ENCODE measurements at places on chromosomes 6 and 20.

- no peak for DNase-seq
Measured at GRCh38 chr6:144027932-144028587, 20.0 kb upstream of the PLAGL1 start.

DNA sequence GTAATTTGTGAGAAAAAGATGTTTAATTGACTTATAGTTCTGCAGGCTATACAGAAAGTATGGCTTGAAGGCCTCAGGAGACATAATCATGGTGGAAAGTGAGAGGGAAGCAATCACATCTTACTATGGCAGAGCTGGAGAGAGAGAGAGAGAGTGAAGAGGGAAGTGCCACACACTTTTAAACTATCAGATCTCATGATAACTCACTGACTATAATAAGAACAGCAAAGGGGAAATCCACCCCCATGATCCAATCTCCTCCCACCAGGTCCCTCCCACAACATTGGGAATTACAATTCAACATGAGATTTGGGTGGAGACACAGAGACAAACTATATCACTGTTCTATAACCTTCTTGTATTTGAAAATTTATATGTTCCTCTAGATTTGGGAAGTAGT, 117.2 kb upstream of the BMP5 start:
- DNase-seq, result no peak

GRCh38 chr20:50098259-50098658, 14.7 kb downstream of the UBE2V1 start:
- DNase-seq, result no peak

- no peak for DNase-seq
Measured at GRCh38 chr6:31814677-31815024, 432 bp downstream of the HSPA1L start.

DNA sequence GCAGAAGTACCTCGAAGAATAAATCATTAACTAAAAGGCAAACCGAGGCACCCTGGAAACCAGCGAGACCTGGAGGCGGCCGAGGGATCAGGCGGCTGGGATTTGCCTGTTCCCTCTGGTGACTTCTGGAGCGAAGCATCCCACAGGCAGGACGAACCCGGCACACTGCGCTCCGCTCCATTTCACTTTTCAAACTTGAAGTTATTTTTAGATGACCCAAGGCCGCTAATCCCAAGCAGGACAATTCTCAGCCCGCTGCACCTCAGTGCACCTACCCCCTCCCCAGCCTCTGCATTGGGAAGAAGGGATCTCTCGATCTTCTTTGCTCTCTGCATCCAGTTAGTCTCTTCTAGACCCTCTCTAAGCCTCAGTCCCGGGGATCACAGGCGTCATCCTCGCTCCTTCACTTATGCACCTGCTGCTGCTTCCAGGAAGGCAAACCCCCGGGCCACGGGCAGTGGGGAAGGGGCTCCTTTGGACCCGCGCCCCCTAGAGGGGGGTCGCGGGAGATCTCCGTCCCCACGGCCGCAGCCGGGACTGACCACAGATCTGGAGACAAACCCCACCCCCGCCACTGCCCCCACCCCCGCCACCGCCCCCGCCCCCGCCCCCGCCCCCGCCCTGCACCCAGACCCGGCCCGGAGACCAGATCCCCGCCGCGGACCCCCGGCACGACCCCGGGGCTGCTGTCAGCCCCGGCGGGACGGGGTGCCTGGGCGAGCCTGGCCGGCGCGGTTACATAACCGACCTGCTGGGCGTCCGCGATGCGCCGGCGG, 636 bp downstream of the RCAN2 start:
- DNase-seq, result no peak

DNA sequence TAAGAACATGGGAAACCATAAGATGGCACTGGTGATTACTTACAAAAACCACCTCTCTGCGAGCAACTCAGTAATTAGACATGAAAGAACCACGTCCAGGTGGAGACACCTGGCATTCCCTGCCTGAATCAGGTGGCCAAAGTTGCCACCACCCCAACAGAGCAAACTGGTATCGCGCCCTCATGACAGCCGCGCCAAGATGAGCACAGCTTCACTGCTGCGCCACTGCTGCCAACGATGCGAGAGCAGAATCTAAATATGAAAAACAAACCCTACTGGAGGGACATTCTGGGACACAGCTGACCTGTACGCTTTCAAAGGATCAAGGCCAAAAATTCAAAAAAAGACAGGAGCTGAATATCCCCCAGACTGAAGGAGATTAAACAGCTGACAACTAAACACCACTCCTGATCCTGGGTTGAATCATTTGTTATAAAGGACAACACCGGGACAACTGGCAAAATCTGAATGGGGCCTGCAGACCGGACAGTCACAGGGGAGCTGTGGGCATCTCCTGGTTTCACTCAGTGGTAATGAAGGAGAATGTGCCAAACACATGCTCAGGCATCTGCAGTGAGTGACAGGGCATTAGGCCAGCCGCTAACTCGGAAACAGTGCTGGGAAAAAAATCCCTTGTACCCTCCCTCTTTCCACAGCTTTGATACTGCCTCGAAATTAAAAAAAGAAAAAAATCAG, 17.4 kb downstream of the CST7 start:
- no peak for DNase-seq

DNA sequence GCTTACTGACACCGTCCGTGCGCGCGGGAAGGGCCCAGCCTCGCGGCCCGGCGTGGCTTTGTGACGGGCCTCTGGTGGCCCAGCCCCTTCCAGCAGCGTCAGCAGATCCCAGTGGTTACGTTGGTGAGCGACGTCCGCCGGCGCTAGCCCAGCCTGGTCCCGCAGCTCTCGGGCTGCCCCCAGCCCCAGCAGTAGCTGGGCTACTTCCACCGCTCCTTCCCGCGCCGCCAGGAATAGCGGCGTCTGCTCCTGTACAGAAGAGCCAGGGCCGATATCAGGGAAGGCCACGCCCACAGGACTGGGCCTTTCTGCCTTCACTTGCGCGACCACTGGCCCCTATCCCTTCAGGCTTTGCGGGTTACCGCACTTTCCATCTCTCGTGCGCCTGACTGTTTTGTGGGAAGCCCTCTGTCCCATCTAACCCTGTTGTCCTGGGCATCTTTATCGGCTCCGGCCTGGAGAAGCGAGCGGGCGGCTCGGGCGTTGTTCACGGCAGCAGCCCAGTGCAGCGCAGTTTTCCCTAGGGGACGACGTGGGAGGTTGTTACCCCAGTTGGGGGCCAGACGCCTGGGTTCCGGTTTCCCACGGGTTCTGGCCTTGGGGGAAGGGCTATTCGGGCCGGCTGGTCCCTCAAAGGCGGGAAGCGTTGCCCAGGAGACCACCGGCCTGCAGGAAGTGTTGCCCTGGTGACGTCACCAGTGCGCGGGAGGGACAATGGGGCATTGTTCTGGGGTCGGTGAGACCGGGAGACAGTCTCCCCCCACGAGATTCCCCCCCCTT, 3.6 kb upstream of the GPSM3 start:
- no peak for DNase-seq

DNA sequence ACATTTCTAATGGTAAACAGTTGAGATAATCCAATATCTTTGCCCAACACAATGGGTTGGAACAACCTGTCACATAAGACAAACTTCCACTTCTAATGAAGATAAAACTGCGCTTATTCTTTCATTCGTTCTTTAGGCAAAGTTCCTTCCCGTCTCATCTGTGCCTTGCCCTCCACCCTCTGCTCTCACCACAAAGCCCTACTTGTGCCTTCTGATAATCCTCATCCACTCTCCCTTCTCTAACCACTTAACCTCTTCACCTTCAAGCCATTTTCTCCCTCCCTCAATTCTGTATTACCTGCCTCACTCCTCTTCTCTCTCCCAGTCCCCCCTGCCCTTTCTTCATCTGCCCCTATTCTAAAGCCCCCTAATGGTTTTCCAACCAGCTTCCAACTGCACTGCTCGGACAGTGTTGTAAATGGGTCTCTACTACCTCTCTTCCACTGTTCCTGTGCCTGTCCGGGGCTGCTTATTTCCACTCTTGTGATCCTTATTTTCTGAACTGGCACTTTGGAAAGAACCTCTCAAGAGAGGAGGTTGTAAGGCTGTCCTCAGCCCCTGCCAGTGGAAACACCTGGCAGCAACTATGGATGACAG, 62.9 kb upstream of the MYB start:
- DNase-seq, result no peak

DNA sequence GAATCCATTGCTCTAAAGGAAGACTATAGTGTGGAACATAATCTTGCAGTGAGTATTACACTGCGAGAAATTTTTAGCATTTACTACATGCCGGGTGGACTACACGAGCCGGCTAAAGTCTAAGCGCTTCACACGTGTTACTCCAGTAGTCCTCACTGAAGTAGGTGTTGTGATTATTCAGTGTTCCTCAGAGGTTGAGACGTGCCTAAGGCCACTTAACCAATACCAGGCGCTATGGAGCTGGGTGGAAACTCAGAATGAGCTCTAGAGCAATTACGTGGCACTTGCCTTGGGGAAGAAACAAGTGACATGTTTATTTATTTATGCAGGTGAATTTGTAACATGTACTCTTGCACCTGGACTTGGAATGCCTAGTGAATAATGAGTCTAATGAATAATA, 46.4 kb downstream of the SASH1 start:
- DNase-seq, result no peak

- DNase-seq, result no peak
Measured at GRCh38 chr20:57326667-57327455, 2.7 kb upstream of the SPO11 start.

- DNase-seq, result no peak
Measured at GRCh38 chr6:31874084-31874670, 4.6 kb downstream of the SLC44A4 start.

DNA sequence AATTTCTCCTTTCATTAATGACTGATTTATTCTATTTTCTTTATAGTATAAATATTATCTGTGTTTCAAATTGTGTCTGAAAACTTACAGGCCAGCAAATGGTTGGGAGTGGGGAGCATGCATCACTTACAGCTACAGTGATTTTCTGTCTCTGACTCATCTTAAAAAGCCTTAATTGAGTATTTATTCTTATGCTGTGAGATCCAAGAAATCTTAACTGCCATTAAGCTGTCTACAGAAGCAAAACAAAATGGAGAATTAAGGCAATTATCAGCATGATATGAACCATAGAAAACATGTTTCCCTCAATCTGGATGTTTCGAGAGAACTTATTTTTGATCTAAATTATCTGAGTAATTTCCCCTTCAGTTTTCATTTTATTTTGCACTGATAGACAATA, 831.2 kb downstream of the KIF16B start:
- no peak for DNase-seq

DNA sequence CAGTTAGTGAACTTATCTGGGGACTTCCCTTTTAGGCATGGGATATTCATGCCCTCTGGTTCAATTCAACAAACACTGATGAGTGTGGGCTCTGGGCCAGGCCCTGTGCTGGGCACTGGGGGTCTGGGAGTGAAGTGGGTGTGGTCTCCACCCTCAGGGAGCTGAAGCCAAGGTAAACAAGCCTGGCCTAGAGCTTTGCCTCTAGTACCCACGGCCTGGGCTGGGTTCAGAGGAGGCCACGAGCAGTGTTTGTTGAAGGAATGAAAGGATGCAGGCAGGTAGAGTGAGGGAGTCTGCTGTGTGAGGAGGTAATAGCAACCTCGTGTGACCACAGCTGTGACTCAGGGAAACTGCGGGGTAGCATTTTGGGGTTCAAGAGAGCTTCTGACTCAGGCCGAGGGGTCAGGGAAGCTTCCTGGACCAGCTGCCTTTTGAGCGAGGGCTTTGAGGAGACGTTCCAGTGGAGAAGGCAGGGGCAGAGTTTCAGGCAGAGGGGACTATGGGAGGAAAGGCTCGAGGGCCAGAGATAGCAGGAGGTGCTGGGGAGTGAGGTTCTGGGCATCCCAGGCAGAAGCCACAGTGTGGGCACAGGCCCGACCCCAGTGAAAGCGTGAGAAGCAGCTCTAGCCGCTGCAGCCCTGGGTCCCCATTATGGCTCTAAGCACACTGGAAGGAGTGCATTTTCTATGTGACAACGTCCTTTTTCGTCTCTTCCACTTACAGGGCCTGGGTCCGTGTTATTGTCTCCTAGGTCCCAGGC, 5.6 kb downstream of the MYLK2 start:
- no peak for DNase-seq

GRCh38 chr6:11584244-11584643, 46.7 kb downstream of the TMEM170B start:
- DNase-seq, result no peak

DNA sequence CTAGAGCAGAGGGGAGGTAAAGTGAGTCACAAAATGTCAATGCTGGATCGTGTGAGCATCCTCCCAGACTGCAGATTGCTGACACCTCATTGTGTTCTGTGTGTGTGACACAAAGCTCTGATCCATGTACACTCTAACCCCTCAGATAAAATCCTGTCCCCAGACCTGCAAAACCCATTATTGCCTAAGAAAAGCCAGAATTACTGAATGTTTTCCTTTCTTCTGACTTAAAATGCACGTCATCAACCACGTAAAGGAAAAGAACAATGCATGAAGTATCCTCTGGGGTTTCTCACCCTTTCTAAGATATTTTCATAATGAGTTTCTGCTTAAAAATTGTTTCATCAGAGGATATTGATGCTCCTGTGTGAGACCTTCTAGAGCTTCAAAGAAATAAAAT, 218.0 kb upstream of the PREP start:
- DNase-seq, result no peak

DNA sequence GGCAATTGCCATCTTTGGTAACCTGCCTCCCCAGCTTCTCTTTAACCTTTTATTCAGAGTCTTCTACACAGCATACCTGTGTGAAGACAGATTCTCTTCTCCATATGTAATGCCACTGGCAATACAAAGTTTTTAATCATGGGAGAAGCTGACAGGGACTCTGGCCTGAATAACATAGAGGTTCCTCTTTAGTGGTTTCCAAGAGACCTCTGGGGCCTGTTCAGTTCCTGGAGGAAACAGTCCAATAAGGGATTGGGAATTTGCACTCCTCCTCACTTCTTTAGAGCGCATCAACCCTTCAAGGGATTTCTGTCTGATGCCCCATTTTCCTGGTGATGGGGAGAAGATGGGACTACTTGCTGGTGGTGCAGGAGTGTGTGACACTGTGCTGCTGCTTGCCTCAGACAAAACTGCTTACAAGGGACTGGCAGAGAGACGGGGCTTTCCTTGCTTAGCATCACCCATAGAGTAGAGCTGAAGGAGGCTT, 1.4 kb downstream of the RIMS1 start:
- no peak for DNase-seq

DNA sequence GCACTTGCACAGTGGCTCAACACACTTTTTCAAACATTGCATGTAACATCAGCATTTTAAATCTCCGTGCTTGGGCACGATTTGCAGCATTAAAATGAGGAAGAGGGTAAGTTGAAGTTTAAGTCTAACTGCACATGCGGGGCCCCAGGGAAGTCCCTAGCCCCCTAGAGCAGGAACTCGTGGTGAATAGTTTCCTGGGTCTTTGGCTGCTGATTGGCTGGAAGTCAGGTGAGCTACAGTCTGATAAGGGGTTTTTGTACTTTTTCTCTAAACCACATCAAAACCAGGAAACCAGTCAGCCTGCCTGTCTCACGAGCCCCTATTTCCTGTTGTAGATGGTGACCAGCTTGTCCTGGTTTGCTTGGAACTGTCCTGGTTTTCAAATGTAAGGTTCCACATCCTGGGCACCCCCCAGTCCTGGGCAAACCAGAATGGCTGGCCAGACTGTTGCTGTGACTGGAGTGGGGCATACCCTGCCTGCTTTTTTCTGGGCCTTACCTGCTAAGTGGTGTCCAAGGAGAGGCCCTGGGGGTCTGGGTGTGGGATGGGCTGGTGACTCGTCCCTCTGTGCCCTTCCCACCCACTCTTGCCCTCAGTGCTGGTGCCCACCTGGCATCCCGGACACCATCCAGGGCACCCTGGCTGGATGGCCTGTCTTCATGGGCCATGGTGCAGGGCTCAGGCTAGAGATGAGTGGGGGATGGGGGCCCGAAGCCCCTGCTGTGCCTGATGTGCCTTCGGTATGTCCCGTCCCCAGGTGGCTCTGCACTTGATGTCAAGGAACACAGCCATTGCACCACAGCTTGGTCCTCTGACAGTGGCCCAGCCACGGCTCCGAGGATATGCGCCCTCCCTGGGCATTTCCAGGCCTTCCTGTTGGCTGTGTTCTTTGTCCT, 31.8 kb downstream of the SUN5 start:
- peak; percentile 67 for DNase-seq
